NCI-H1417 (cell line): ENCODE measurements at places on chromosomes 1 and 21.

DNA sequence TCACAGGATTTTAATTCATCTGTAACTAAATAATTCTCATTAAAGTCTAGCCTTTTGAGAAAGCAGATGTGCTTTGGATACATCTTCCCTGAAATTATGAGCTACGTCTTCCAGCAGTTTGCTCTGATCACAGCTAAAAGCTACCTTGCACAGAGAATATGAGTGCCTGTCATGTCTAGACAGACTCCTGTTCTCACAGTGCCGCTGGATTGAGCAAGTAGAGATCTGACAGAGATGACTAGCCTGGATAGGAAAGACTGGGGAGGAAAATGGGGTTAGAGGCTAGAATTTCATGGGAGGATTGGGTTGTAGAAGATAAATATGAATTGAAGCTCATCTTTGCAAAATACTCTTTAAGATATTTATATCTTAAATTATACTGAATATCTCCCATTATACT is 24.1 kb downstream of the CEPT1 start:
- DNase-seq, result no peak

DNA sequence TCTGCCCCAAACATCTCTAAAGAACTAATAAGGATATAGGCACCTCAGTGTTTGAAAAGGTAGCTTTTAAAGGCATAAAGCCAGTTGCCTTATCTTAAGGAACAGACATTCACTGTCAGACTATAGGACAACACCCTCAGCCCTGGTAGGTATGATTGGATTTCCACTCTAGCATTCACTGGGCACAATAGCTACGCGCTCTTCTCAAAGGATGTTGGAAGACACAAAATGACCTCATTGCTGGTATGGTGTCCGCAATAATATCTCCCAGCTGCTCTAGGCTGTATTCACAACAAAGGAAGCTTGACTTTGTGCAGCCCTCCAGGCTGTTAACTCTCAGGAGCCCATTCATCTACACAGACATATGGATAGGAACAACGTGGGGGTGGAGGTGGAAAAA is 119.4 kb upstream of the CXADR start:
- DNase-seq, result peak; percentile 44

DNA sequence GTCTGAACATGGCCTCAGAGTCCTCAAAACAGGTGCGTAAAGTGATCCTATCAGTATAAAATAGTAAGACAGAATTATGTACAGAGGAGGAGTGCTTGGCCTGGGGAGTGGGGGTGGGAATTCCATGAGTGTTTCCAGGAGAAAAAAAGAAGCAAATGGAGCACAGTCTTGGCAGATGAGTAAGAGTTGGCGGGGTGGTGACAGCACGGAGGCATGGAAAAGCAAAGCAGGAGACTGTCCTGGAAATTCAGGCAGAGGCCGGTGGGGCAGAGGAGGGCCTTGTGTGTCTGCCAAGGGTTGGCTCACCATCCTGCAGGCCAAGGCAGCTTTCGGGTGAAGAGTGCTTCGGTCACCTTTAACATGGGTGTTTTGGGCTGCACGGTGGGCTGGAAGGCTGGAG is 63.4 kb downstream of the OPTC start:
- no peak for DNase-seq

DNA sequence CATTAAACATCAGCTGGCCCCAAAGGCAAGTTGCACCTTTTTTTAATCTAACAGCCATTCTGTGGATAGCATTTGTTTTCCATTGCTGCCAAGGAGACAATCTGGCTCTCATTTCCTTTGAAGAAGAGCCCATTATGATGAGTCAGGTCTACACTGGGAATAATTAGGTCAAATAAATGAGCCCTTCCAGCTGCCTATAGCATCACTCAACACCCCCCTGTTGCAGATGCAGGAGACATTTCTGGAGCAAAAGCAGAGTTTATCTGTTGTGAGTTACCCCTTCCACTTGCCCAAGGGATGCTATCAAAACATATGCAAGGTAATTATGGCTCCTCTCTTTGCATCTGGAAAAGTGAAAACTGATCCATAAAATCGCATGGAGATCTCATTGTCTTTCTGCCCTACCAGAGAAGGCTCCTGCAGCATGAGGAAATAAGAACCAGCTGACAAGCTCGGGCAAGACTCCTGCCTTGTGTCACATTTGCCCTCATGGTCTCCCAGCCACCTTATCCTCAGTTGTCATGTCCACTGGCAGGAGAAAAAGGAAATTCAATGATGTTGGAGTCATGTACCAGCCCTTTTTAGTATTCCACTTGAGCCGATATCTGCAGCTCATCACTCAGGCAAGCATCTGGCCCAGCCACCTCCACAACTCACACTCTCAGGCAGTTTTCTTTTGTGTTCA is 135.9 kb downstream of the SLC30A10 start:
- DNase-seq, result peak; percentile 11

DNA sequence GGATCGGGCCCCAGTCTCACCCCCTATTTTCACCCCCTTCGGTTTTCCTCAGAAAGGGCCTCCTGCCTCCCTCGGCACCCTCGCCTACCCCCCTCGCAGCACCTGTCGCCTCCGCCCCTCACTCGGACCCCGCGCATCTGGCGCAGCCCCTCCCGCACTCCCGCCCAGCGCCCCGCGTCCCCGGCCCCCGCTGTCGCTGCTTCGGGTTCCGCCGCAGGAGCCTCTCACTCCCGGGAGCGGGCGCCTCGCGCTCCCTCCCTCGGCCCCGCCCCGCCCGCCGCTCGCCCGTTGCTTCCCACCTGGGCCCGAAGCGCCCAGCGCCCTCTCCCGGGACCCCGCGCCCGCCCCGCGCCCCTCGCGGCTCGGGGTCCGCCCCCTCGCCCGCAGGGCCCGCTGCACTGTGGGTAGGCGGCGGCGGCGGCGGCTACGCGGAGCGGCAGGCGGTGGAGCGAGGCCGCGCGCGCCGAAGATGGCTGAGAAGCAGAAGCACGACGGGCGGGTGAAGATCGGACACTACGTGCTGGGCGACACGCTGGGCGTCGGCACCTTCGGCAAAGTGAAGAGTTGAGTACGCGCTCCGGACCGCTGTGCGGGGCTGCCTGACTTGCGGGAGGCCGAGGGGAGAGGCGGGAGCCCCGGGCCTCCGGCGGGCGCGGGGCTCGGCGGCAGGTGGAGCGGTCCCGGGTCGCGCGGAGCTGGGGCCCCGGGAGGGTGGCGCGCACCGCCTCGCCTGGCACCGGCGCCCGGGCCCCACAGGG is at the start of gene PRKAA2:
PRKAA2 (plus strand) TSS at position 396 of the 758 bp plus-strand sequence; CDS start at position 470, 74 bp downstream.
- DNase-seq, result peak; percentile 62

DNA sequence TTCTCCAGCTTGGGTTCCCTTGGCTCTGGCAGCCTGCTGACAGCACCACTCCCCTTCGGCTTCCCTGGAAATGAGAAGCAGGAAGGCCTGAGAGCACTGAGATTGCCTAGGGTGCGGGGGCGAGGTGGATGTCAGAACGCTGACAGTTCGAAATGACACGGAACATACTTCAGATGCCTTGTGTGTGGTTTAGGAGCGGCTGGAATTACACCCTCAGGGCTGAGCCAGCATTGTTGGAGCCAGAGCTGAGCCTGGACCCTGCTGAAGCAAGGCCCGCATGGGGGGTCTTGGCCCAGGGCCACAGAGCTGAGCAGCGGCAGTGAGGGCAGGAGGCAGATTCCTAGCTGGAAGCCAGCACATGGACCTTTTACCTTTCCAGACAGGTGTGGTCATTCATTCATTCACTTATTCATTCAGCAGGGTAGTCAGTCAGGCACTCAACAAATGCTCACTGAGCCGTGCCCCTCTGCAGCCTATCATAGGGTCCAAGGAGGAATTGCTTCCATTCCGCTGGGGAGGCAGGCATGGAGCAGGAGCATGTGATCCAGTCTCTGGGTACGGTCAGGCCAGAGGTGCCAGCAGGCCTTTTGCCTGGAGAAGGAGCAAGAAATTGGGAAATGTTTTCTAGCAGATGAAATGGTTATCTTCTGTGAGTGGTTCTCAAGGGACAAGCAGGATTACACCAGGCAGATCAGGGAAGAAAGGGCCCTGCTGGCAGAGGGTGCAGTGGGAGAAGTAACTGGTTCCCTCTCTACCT is 6.6 kb upstream of the FOXE3 start:
- DNase-seq, result no peak

GRCh38 chr1:20367626-20368025 is 77.0 kb downstream of the VWA5B1 start:
- peak; percentile 29 for DNase-seq

GRCh38 chr1:243363832-243364231 is 108.0 kb downstream of the SDCCAG8 start:
- DNase-seq, result no peak

GRCh38 chr21:37207441-37208009 is 59.6 kb downstream of the VPS26C start:
- no peak for DNase-seq

- DNase-seq, result no peak
Measured at GRCh38 chr1:204046346-204046745, 26.6 kb upstream of the SOX13 start.

- no peak for DNase-seq
Measured at GRCh38 chr1:233627376-233627775, 13.5 kb downstream of the KCNK1 start.

GRCh38 chr1:42096554-42096953 is 56.7 kb upstream of the GUCA2B start:
- DNase-seq, result no peak

DNA sequence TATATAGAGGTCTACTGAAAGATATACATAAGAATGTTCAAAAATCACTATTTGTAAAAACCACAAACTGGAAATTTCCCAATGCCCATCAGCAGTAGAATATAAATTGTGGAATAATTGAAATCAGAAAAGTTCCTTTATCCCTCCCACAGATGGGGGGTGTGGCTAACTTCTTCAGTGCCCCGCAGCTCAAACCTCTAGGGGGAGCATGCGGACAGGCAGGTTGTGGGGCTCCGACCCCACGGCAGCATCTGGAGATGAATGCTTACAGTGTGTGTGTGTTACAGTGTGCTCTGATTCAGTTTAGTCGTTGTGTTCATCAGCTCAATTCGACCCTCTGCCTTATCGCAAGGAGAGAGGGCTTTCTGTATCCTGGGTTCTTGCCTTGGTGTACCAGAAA is 262.1 kb upstream of the LRRC7 start:
- DNase-seq, result no peak

DNA sequence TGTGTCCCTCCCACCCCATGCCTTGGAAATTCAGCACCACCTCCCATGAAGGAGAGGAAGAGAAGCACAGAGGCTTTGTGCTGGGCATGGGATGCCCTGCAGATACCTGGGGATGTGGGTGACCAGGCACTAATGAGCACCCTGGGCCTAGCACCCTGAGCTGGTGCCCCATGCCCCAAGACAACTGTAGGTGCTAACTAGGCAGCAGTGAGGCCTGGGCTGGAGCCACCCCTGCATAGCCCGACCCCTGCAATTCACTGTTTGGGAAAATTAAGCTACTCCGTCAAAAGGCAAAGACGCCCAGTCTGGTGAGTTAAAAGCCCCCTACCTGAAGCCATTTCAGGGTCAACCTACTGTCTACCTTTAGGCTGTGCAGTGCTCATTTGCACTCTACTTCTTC is 5.4 kb downstream of the KCNA2 start:
- DNase-seq, result no peak

GRCh38 chr21:35711661-35712060 is 348.7 kb downstream of the SETD4 start:
- no peak for DNase-seq

GRCh38 chr1:239943761-239944160 is 147.9 kb upstream of the FMN2 start:
- DNase-seq, result no peak
